Eye (tissue), 1 donor: ENCODE measurements at places on chromosomes 7 and 10.

GRCh38 chr7:126716321-126716720, 536.4 kb downstream of the GRM8 start:
- DNase-seq = no peak

- DNase-seq = no peak
Observed at GRCh38 chr10:11406746-11407145, 204.7 kb downstream of the USP6NL start.

GRCh38 chr10:49598986-49599385, 11.1 kb upstream of the SLC18A3 start:
- no peak for DNase-seq

DNA sequence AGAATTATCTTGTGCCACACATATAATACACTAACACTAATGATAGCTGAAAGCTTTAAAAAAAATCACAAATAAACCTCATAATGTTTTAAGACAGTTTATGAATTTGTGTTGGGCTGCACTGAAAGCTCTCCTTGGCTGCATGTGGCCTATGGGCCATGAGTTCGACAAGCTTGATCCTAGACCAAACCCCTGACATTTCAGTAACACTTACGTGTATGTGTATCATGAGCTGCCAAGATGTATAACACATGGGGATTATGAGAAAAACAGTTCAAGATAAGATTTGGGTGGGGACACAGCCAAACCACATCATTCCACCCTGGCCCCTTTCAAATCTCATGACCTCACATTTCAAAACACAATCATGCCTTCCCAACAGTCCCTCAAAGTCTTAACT, 823.8 kb downstream of the PCDH15 start:
- DNase-seq = no peak

DNA sequence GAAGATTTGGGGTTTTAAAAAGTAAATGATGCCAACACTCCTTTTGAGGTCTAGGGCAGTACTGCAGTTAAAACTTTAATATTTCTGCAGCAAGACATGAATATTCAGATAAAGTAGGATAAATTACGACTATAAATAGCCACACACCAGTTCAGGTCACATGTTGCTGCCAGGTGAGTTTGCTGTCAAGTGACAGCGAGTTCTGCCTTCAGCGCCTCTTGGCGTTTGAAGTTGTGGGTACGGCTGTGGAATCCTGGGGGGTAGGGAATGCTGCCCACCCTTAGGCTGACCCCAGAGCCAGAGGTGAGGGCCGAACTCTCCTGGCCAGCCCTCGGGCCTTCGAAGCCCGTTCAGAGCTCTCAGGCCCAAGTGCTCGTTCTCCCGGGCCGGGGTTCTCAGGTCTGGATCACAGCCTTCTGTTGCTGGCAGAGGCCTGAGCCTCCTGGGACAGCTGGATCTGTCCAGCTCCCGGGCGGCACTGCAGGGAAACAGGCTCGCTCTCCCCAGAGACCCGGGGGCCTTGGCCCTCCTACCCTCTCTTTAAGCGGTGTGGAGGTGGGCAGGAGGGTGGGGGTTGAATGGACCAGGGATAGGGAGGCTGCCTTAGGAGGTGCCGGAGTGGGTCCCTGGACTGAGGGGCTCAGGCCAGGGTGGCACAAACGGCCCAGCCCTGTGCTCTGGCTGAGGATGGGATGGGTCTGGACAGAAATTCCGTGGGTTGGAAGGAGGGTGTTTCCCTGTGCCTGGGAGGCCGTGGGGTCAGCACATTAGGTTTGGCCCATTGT, 5.4 kb downstream of the BRI3 start:
- DNase-seq = no peak

GRCh38 chr10:30742471-30742870, 112.9 kb upstream of the LYZL2 start:
- no peak for DNase-seq

DNA sequence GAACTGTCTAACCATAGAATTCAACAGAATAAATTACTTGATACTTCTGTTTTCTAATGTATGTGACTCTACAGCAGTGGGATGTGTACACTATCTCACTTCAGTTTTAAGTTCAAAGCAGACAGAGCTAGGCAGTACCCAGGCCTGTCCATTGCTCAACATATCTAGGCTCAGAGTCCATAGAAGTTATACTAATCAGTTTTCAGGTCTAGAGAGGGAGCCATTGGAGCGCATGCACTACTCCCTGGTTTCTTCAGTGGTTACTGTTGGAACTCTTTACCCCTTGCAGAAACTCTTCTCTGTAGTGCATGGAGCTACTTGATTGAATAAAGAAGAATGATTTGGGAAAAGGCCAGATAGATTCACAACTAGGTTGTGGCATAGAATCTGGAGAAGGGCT, 4.4 kb downstream of the CD36 start:
- DNase-seq = no peak

DNA sequence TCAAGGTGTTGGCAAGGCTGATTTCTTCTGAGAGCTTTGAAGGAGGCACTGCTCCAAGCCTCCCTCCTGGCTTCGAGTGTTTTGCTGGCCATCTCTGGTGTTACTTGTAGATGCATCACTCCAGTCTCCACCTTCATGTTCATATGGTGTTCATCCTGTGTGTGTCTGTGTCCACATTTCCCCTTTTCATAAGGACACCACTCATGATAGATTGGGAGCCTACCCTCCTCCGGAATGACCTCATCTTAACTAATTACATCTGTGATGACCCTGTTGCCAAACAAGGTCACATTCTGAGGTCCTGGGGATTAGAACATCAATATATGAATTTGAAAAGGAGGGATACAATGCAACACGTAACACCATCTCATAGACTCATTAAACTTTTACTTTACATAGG, 119.0 kb downstream of the CREB5 start:
- DNase-seq = no peak

DNA sequence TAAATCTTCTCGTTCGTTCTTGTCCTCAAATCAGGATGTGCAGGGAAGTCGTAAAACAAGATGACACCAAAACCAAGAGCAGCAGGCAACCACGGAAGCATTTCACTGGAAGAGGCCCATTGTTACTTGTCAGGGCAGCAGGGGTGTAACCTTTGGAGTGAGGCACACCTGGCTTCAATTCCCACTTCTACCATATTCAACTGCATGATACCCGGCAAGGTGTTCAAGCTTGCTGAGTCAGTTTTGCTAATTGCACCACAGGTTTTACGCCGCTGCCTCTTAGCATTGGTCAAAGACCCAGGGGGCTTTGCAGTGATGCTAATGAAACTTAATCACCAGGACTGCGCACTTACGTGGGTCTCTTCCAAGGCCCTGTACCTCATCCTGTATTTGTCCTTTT, 50.0 kb upstream of the PTER start:
- DNase-seq = no peak

DNA sequence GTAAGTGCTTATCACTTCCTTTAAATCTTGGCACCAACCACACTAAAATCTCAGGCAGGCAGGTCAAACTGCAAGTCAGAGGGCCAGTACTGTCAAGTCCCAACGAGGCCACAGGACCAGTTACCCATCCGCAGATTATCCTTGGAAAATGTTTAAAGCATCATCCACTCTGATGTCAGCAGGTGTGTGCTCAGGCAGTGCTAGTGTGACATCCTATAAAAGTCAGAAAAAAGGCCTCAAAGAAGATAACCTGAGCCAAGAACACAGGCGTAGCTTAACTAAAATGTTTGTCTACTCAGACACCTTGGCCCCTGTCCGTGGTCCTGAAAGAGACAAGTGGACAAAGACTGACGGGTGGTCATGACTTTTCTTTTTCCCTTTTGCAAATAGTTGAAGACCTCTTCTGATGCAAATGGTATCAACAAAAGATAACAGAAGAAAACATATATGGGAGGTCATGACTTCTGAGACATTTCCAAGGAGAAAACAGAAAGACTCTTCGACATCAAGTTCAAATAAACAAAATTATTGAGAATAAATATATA, 309.3 kb downstream of the KCNMA1 start:
- DNase-seq = peak; percentile 69

DNA sequence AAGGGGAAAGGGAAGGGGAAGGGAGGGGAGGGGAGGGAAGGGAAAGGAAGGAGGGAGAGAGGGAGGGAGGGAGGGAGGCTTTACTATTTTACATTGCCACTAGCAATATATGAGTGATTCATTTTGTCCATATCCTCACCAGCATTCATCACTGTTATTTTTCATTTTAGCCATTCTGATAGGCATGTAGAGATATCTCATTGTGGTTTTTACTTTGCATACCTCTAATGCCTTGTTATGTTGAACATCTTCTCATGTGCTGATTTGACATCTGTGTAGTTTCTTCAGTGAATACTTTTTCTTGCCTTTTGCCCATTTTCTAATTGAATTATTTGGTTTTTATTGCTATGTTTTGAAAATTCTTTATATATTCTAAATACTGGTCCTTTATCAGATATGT, 52.7 kb downstream of the GCC1 start:
- no peak for DNase-seq

DNA sequence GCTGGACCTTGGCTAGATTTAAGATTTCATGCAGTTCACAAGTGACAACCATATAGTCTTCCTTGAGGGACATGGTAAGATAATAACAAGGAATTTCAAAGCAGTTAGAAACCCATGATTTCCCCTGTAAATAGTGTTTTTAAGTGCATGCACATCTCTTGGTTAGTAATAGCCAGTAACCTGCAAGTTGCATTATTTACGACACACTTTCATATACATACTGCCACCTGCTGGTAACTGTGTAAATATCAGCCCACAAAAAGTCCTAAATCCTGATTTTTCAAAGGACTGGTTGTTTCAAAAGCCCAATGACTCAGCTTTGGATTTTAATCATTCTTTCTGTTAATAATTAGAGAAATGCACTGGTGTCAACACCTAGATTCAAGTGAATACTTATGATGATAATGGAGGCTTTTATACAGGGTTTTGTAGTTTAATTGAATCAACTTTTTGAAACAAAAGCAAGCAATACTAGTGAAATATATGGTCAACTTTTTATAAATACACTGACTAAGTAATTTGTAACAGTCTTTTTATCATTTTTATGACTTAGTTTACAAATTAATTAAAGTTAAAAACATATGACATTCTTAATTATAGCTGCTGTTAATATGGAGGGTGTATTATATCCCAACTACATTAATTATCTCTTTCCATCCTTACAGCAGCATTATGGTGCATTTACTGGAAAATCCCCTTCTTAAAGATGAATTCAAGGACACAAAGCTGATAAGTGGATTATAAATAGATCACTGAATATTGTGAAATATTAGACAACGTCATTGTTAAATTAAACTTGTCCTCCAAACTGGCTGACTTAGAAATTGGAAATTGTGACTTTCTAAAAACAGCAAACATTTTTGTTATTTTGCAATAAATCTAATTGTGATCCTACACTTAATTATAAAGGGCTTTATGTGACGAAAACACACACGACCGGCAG, 367.7 kb upstream of the SEMA3D start:
- peak; percentile 81 for DNase-seq

DNA sequence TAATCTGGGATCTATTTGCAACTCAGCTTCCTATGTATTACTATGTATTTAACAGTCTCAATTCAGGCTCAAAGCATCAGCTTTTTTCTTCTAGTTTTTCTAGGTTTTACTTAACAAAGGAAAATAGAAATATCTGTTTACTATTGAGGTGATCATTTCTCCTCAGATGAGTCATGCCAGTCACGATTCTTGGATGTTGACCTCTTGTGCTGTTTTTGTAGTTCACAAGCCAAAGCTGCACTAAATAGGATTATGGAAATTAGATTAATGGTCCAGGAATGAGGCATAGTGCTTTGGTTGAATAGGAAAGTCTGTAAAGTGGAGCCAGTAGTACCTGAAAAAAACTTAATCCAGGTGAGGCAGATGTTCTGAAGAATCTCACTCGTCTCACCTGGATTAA, 198.3 kb upstream of the KAT6B start:
- no peak for DNase-seq

GRCh38 chr10:70312249-70312648, 28.4 kb upstream of the NPFFR1 start:
- DNase-seq = no peak

- DNase-seq = no peak
Observed at GRCh38 chr7:106283501-106283830, 1.3 kb downstream of the NAMPT start.

DNA sequence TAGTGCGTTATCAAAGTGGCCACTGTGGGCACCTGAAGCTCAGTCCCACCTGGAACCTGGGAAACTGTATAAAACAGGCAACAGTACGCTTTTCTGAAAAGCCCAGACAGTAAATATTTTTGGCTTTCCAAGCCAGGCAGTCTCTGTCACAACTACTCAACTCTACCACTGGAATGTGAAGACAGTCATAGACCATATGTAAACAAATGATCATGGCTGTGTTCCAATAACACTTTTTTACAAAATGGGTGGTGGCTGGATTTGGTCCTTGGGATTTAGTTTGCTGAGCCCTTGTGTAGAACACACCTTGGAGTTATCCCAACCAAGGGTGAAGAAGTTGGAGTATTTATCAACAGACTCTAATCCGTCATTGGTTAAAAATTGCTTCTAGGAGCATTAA, 259.9 kb downstream of the SKIDA1 start:
- DNase-seq = no peak

DNA sequence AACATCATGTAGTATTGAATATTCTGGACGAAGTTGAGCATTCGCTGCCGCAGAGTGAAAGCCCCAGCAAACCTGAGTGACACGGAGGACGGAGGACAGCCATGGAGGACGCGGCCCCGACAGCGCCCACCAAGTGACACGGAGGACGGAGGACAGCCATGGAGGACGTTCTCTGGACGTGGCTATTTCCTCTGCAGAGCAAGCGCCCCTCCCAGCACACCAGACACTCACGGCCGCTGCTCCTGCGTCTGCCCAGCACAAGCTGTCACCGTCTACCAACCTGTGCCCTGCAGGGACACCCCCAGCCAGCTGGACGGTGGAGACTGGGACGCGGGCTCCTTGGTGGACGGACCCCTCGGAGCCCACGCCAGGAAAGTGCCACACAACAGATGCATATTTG, 7.3 kb upstream of the ADAM8 start:
- no peak for DNase-seq

GRCh38 chr7:159172400-159172799, 27.7 kb upstream of the VIPR2 start:
- no peak for DNase-seq

- DNase-seq = peak; percentile 45
Observed at GRCh38 chr7:23357190-23358093, 58.3 kb downstream of the MALSU1 start.

GRCh38 chr10:108631332-108631731, 1292.0 kb downstream of the XPNPEP1 start:
- no peak for DNase-seq

- DNase-seq = no peak
Observed at GRCh38 chr10:9096288-9096687, 1041.8 kb downstream of the GATA3 start.

DNA sequence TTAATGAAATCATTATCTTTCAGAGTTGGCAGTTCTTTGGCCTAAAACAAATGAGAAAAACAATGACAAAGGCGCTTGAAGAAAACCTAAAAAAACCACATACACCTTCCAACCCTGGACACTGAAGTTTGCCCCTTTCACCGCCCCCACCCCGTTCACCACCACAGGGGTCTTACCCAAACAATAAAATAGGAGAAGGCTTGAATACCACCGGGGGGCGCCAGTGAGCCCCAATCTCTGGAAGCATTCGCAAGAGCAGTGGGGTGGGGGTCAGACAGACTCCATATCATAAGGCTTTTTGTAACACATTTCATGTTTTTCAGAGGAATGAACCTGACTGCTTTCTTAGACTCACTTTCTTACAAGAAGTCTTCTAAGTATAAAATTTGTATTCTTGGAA, 163.6 kb downstream of the PIP4K2A start:
- DNase-seq = peak; percentile 50
